Stimulated activated CD4-positive, alpha-beta T cell treated with anti-CD3 and anti-CD28 coated beads, Interleukin-12 subunit alpha, Interleukin-12 subunit beta, amount 100 ng/mL, for 48 hours (primary cell): ENCODE measurements at places on chromosomes 13 and 19.

GRCh38 chr19:42369433-42370067 lies 20.5 kb downstream of the CNFN start:
- no peak for DNase-seq

GRCh38 chr13:72599178-72599743 lies 128.2 kb downstream of the MZT1 start:
- no peak for DNase-seq

GRCh38 chr13:51666374-51666773 lies 82.1 kb downstream of the WDFY2 start:
- DNase-seq: no peak

- no peak for DNase-seq
These were observed 792.4 kb upstream of the SLITRK5 start for GRCh38 chr13:86878781-86879180.

DNA sequence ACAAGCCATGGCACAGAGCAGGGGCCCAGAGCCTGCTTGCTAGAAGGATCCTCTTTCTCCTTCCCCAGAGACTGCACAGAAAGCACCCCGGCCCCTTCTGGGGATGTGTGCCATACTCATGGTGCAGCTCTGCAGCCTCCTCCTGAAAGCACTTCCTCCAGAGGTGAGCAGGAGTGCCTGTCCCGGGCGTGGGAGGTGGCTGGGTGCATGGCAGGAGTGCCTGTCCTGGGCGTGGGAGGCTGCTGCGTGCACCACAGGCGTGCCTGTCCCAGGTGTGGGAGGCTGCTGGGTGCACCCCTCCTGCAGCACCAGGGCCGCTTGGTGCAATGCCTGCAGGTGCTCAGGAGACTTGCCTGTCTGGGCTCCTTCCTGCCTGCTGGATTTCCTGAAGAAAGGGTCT lies 913.3 kb downstream of the UQCRFS1 start:
- no peak for DNase-seq

DNA sequence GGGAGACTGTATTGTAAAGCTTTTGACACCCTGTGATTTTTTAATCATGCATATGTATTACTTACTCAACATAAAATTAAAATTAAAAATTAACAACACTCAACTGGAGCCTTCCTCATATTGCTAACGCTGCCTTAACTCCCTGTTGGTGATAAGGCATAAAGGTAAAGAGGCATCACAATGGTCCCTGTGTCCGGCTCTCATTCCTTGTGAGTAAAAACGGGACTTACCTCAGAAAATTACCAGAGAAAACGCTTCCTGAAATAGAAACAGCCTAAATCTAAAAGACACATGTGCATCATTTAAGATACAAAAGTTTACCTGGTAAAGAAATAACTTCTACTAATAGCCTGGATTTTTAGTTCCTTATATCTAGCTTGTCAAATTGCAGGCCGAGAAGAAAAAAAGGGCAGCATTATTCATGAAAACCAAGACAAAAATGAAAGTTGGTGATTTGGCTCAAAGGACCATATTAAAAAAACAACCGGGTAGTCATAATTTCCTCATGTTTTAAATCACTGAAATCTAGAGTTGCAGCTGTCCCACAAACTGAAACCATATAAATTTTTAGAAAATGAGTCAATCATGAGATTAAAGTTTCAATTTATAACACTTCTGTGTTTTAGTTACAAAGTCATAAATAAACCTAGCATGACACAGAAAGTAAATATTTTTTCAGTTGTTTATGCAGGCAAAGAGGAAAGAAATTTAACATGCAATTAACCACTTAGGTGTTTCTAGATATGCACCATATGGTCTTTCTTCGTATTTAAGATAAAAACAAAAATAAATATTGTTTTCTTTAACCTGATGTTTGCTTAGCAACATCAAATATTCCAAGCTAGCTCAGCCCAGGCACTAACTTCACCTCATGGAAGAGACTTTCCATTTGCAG lies 94.7 kb downstream of the MIPEP start:
- no peak for DNase-seq

GRCh38 chr13:21672287-21672680 lies 1.4 kb downstream of the FGF9 start:
- DNase-seq: no peak

DNA sequence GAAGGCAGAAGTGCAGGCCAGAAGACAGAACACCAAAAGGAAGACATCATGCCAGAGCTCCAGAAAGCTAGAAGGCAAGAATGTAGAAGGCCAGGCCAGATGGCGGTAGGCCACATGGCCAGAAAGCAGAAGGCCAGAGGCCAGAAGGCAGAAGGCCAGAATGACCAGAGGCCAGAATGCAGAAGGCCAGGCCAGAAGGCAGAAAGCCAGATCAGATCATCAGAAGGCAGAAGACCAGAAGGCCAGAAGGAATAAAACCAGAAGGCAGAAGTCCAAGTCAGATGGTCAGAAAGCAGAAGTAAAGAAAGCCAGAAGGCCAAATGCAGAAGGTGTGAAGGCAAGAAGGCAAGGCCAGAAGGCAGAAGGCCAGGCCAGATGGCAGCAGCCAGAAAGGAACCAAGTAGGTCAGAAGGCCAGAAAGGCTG lies 185.0 kb downstream of the TUBA3C start:
- DNase-seq: no peak
